ENCODE measurements at places on chromosomes 13 and 19. TPM values are rescaled to one million over a fixed set of nuclear protein-coding genes. Genes with fewer than 3 reads are reported as not detected.

- peak; percentile 93 for DNase-seq
Measured at GRCh38 chr19:35899547-35900214, 659 bp downstream of the NFKBID start.

DNA sequence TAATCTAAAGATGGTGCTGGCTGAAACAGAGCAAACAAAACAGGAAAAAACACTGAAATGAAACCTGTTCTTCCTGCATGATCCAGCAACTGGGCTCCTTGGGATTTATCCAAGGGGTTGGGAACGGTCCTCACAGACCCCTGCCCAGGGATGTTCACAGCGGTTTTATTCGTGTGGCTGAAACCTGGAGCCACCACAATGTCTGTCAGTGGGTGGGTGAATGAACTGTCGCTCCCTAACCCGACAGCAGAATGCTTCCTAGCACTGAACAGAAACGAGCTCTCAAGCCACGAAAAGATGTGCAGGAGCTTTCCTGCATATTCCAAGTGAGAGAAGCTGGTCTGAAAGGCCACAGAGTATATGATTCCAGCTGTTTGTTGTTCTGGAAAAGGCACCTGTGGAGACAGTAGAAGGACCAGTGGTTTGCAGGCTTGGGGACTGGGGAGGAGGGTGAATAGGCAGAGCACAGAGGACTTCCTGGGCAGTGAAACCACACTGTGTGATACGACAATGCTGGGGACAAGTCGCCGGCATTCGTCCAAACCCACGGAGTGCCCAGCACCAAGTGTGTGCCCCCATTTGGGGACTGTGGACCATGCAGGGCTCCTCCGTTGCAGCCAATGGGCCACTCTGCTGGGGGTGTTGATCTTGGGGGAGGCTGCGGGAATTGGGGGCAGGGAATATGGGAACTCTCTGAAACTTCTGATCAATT is 73.9 kb downstream of the TEX29 start:
- peak; percentile 53 for DNase-seq

DNA sequence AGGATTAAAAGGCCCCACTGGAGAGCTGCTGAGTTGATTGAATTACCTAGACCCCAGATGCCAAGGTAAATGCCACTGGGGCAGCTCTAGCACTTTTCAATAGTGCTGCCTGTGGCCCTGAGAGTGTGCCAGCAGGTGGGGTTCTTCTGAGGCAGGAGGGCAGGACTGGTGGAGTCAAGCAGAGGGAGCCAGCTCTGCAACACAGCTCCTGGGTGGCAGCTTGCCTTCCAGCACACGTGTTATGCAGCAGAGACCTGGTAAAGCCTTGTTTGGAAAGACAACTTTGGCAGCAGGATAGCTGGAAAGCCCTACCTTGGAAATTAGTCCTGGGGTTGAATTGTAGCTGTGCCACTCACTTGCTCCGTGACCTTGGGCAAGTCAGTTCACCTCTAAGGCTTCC is 306.6 kb downstream of the ATP8A2 start:
- no peak for DNase-seq

DNA sequence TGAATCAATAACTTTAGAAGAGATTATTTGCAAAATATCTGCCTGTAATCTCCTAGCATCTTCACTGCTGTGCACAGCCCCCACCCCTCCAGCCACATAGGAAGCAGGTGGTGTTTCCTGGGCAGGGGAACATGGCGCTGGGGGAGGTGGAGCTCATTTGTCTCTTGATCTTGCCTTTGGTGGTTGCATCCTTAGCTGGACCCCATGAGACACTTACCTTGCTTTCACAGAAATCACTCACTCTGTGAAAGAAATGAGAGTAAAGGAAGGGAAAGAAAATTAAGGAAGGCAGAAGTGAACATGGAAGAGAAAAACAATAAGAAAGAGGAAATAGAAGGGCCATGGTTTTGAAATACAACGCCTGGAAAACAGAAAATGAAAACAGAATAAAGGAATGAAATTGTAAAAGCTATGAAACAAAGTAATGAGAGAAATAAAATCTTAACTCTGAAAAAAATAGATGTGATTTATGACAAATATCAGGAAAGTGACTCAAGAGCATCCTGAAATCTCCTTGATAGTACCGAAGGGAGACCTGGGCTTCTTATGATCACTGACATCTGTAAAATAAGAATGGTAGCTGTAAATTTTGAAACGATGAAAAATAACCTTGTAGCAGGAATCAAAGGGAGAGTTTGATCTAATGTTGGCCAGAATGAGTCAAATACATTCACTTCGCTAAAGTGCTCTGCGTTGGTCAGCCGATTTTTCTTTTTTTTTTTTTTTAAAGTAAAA is 17.2 kb upstream of the RNASEH2B start:
- DNase-seq = no peak

- DNase-seq = no peak
Measured at GRCh38 chr13:113895436-113895835, 31.6 kb upstream of the GAS6 start.

- no peak for DNase-seq
Measured at GRCh38 chr19:31633014-31633413, 283.8 kb upstream of the TSHZ3 start.

GRCh38 chr19:5718037-5718578 is 1.8 kb downstream of the LONP1 start:
- no peak for DNase-seq

Gene ZNF429
- 7.0 TPM for total RNA-seq

Gene POLD1
- total RNA-seq = 13.9 TPM

Gene ZNF296
- 0.61 TPM for total RNA-seq

Gene VSTM2B
- total RNA-seq = not detected

Gene ANKRD10
- total RNA-seq = 115 TPM
